RWPE2 (cell line): ENCODE measurements at places on chromosomes 5 and 9.

DNA sequence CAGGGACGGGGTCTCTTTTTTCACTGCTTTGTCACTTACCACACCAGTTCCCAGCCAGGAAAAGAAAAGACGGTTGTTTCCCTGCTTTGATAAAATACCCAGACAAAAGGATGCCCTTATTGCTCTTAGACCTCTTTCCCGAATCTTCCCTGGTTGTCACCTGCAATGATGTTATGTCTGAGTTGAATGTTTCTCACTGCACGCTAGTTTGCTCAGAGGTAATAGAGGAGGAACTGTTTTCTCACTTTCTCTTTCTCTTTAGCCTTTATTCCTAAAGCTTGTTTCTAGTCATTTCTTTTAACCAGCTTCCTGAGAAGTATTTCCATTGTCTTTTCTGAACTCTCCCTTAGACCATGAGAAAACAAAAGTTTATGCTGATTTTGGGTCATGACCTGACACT lies 32.9 kb downstream of the ACER2 start:
- no peaks in the 10 kb centered on the region for H3K27me3 ChIP-seq
- no peak overlapping the region for H3K27ac ChIP-seq
- no peaks in the 10 kb centered on the region for H3K4me1 ChIP-seq

- H3K4me1 ChIP-seq, result peaks cover 11% of the 10 kb centered on the region
- H3K27ac ChIP-seq, result no peak overlapping the region
- no peak overlapping the region for H3K4me3 ChIP-seq
- H3K36me3 ChIP-seq, result no peaks in the 10 kb centered on the region
- DNase-seq, result no peak
- no peaks in the 10 kb centered on the region for H3K27me3 ChIP-seq
Measured at GRCh38 chr5:157708866-157709265, 22.4 kb upstream of the THG1L start.

- no peaks in the 10 kb centered on the region for H3K27me3 ChIP-seq
- H3K27ac ChIP-seq, result no peak overlapping the region
- no peaks in the 10 kb centered on the region for H3K36me3 ChIP-seq
- DNase-seq, result no peak
- H3K4me1 ChIP-seq, result no peaks in the 10 kb centered on the region
Measured at GRCh38 chr5:3511519-3511918, 84.1 kb upstream of the IRX1 start.

DNA sequence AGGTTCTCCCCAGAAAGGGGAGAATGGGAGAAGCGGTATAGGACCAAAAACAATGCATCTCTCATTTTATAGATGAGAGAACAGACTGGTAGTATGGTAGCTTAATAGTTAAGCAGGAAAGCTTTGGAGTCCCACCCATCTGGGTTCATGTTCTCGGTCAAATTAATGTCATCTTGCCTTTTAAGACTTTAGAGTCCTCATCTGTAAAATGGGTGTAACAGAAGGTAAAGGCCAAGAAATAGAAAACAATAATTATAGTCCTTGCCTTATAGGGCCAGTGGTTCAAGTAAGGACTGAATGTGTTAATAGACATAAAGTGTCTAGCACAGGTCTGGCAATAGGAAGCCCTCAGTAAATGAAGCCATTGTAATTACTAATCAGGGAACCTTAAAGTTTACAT lies 16.4 kb downstream of the SMIM3 start:
- no peak overlapping the region for H3K27ac ChIP-seq
- no peaks in the 10 kb centered on the region for H3K27me3 ChIP-seq
- H3K4me1 ChIP-seq, result peaks cover 13% of the 10 kb centered on the region
- H3K4me3 ChIP-seq, result no peak overlapping the region
- DNase-seq, result no peak

DNA sequence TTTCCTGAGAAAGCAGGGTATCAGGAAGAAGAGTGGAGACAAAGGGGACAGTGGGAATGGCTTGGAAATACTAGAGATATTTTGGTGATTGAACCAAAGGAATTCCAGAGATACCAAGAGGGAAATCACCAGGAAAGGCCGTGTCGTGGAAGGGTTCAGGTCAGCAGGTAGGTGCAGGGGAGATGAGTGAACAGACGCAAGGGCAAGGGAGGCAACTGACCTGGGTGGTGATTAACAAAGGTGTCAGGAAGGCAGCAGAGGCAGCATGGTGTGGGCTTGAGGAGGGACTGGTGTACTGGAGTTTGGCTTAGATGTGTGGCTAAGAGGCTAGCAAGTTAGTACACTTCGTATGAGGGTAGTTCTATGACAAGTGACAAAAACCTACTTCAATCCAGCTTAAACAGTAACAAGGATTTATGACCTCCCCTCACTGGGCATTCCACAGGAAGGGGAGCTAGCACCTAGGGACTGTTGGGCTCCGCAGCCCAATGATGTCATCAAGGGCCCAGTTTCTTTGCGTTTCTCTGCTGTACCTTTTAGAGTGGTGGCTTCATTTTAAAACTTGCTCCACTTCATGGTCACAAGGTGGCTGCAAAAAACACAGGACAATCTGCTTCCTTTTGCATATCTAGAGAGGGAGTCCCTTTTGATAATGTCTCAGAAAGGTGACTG lies 37.0 kb downstream of the INIP start:
- H3K4me3 ChIP-seq, result no peak overlapping the region
- DNase-seq, result no peak
- no peaks in the 10 kb centered on the region for H3K36me3 ChIP-seq
- no peaks in the 10 kb centered on the region for H3K4me1 ChIP-seq
- H3K27ac ChIP-seq, result no peak overlapping the region

DNA sequence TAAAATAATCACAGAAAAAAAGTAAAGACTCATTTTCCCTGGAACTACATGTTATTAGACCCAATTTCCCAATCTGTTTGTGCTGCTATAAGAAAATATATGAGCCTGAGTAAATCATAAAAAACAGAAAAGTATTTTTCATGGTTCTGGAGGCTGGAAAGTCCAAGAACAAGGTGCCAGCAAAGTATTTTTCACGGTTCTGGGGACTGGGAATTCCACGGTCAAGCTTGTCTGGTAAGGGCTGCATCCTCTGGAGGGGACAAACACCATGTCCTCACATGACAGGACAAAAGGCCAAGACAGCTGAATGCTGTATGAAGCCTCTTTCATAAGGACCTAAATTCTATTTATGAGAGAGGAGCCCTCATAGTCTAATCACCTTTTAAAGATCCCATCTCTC lies 172.3 kb downstream of the PLPPR1 start:
- H3K27ac ChIP-seq, result no peak overlapping the region
- H3K36me3 ChIP-seq, result no peaks in the 10 kb centered on the region
- no peaks in the 10 kb centered on the region for H3K4me1 ChIP-seq
- no peaks in the 10 kb centered on the region for H3K27me3 ChIP-seq
- DNase-seq, result no peak

GRCh38 chr5:53246042-53246836 lies 136.7 kb upstream of the MOCS2 start:
- no peaks in the 10 kb centered on the region for H3K27me3 ChIP-seq
- no peaks in the 10 kb centered on the region for H3K36me3 ChIP-seq
- H3K4me1 ChIP-seq, result peaks cover 48% of the 10 kb centered on the region
- H3K4me3 ChIP-seq, result no peak overlapping the region
- no peak for DNase-seq
- peak overlapping the region; percentile 98 for H3K27ac ChIP-seq

- H3K4me1 ChIP-seq, result peaks cover 14% of the 10 kb centered on the region
- peak; percentile 97 for DNase-seq
- H3K36me3 ChIP-seq, result no peaks in the 10 kb centered on the region
- H3K4me3 ChIP-seq, result no peak overlapping the region
Measured at GRCh38 chr5:170151097-170151831, 45.6 kb downstream of the FOXI1 start.

GRCh38 chr9:89345476-89345875 lies 27.2 kb downstream of the SECISBP2 start:
- H3K36me3 ChIP-seq, result peaks cover 87% of the 10 kb centered on the region
- no peak for DNase-seq
- H3K4me1 ChIP-seq, result no peaks in the 10 kb centered on the region

GRCh38 chr5:152349683-152350526 lies 55.2 kb downstream of the NMUR2 start:
- H3K4me3 ChIP-seq, result no peak overlapping the region
- H3K27me3 ChIP-seq, result no peaks in the 10 kb centered on the region
- no peaks in the 10 kb centered on the region for H3K36me3 ChIP-seq
- H3K27ac ChIP-seq, result no peak overlapping the region
- no peaks in the 10 kb centered on the region for H3K4me1 ChIP-seq
- DNase-seq, result no peak

GRCh38 chr5:110383231-110383630 lies 343.2 kb downstream of the TMEM232 start:
- no peaks in the 10 kb centered on the region for H3K27me3 ChIP-seq
- H3K36me3 ChIP-seq, result no peaks in the 10 kb centered on the region
- no peak overlapping the region for H3K4me3 ChIP-seq
- no peak overlapping the region for H3K27ac ChIP-seq
- no peaks in the 10 kb centered on the region for H3K4me1 ChIP-seq
- no peak for DNase-seq

DNA sequence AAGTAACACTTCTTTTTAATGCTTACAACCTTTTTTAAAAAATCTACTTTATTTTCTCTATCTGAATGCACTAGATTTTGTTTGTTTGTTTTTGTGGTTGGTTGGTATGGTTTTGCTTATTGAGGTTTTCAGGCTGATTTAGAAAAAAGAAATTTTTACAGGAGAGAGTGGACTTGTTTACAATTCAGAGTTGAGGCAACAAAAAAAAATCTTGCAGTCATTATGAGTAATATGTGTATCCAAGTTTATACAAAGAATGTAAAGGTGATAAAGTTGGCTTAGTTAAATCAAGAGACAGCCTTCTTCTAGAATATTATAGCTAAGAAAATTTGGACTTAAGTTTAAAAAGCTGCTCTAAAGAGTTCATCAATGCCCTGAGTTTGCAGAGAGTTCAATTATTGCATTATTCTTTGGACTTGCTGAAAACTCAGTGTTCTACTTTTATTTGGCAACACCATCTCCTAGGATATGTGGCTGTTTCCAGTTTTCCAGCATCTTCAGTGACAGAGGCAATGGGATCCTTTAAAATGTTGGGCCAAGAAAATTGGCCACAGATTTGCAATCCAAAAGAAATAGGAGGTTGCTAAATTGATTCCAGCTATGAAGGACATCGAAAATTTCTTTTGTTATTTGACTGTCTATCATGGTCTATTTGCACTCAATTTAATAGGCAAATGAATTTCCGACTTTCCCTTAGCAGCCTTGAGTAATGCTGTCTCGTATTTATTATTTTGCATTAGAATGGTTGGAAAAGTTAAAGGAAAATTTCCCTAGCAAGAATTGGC lies 10.7 kb downstream of the STK32A start:
- DNase-seq, result no peak
- no peak overlapping the region for H3K4me3 ChIP-seq
- peaks cover 34% of the 10 kb centered on the region for H3K27me3 ChIP-seq
- H3K27ac ChIP-seq, result no peak overlapping the region

DNA sequence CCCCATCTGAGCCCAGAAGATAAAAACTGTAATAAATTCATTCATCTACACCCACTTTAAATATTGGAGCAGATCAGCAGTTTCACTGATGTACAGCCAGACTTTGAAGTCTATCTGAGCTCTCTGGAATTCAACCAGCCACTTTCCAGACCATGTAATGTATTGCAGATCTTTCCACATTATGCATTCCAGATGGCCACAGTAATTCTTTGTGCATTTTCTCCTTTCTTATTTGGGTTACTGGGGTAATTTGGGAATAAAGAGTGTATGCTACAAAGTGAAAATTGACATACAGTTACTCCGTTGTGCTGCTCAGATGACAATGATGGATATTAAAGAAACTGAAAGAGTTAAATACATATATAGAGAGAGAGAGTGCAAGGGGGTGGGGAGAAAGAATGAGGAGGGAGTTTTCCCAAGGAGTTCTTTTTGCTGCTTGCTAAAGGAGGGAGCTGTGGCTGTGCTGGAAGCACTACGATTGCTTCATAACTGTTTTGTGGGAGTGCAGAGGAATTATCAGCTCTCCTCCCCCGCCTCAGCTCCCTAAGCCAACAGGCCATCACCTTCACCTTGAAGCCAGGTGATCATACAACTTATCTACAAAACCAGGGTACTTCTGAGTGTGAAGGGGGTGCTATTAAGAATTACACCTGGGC lies 152.8 kb downstream of the GAS1 start:
- peaks cover 4% of the 10 kb centered on the region for H3K4me1 ChIP-seq
- no peak overlapping the region for H3K27ac ChIP-seq
- H3K4me3 ChIP-seq, result no peak overlapping the region

GRCh38 chr9:80326105-80326504 lies 754.3 kb downstream of the TLE4 start:
- DNase-seq, result no peak
- no peak overlapping the region for H3K4me3 ChIP-seq
- no peak overlapping the region for H3K27ac ChIP-seq
- no peaks in the 10 kb centered on the region for H3K36me3 ChIP-seq
- no peaks in the 10 kb centered on the region for H3K4me1 ChIP-seq

DNA sequence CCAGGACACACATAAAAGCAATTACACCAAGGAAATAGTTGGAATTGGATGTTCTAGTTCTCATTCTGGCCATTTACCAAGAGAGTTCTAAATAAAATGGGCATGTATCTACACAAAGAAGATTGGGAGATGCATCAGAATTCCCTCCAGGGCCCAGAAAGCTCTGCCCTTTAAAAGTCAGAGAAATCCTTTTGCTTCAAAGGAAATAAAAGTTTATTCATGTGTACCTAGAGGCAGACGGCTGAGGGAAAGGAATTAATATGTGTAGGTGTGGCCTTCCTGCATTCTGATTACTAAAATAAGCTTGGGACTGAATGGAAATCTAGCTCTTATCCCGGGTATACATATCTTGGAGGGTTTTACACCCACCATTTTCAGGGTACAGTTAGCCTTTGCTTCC lies 719.4 kb downstream of the SEMA5A start:
- no peak overlapping the region for H3K4me3 ChIP-seq
- H3K36me3 ChIP-seq, result no peaks in the 10 kb centered on the region
- H3K27ac ChIP-seq, result peak overlapping the region; percentile 81
- peaks cover 56% of the 10 kb centered on the region for H3K4me1 ChIP-seq

GRCh38 chr9:126204708-126205225 lies 121.9 kb upstream of the MVB12B start:
- no peak overlapping the region for H3K4me3 ChIP-seq
- no peak for DNase-seq

GRCh38 chr5:88923623-88924329 lies 40.8 kb upstream of the MEF2C start:
- no peak overlapping the region for H3K4me3 ChIP-seq
- no peaks in the 10 kb centered on the region for H3K4me1 ChIP-seq
- H3K27me3 ChIP-seq, result peaks cover 3% of the 10 kb centered on the region
- DNase-seq, result no peak
- no peaks in the 10 kb centered on the region for H3K36me3 ChIP-seq

- H3K4me1 ChIP-seq, result no peaks in the 10 kb centered on the region
- no peak for DNase-seq
- no peak overlapping the region for H3K4me3 ChIP-seq
- H3K36me3 ChIP-seq, result no peaks in the 10 kb centered on the region
- no peak overlapping the region for H3K27ac ChIP-seq
Measured at GRCh38 chr5:25539536-25539935, 894.8 kb upstream of the CDH10 start.

- no peak overlapping the region for H3K27ac ChIP-seq
- no peaks in the 10 kb centered on the region for H3K27me3 ChIP-seq
- H3K36me3 ChIP-seq, result no peaks in the 10 kb centered on the region
- DNase-seq, result no peak
Measured at GRCh38 chr5:66242050-66242715, 98.1 kb downstream of the SREK1 start.
